SJCRH30 (cell line): ENCODE measurements at places on chromosomes 2 and 18. TPM values are rescaled to one million over a fixed set of nuclear protein-coding genes. Genes with fewer than 3 reads are reported as not detected.
A peak's percentile ranks its signal among the peaks of the same experiment; 100 is the strongest.

GRCh38 chr2:169663247-169663646, 31.0 kb downstream of the CFAP210 start:
- DNase-seq = no peak

DNA sequence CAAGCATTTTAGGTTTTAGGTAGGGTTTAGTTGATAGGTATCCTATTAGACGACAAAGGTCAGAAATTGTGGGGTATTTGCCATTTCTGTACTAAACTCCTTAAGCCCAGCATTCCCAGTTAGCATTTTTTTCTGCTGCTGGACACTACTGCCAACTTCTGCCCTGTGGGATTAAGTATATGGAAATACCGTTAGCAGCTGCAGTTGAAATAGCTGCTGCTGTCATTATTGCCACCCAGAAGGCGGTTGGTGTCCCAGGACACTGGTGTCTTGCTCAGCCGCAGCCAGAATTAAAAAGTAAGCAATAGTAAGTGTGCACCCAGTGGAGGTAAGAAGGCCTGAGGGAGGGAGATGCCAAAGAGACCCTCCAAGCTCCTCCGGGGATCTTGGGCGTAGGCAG, 1.9 kb upstream of the UXS1 start:
- DNase-seq = peak; percentile 81

DNA sequence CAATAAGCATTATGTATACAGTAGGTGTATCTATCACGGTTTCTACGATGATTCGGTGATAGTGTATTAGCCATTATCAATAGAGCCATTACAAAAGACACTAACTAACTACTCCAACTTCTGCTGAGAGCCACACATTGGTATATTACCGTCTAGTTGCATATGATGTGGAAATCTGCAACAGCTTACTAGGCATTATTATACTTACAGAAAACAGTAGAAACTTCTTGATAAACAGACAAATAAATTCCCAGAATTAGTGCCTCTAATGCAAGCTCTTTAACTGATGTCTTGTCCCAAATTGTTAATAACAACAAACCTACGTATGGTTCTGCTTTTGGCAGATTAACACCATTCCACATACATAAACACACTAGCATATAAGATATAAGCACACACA, 1923.0 kb upstream of the PIK3C3 start:
- no peak for DNase-seq

MYO5B gene
- 39.1 and 39.7 TPM in 2 replicates for total RNA-seq

GRCh38 chr2:179724403-179724802, 137.0 kb downstream of the ZNF385B start:
- no peak for DNase-seq

BMP10 gene
- 0.08 TPM in 1 of 2 replicates, not detected in the other for total RNA-seq

DNA sequence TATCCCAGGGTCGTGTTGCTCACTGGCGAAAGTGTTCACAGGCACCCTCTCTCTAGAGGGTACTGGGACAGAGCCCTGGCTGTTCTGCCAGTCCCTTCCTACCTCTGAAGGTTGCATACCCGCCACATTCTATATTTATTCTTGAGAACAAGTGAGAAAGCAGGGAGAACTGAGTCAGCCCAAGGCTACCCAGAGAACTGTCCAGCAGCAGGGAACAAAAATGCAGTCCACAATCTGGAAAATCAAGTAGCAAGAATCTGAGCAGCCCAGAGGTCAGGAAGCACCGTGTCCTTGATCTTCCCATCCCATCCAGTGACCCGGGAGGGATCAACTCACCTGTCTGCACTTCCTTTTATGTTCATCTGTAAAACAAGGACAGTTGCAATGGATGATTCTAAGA, 164.1 kb downstream of the FBXO15 start:
- DNase-seq = no peak

DNA sequence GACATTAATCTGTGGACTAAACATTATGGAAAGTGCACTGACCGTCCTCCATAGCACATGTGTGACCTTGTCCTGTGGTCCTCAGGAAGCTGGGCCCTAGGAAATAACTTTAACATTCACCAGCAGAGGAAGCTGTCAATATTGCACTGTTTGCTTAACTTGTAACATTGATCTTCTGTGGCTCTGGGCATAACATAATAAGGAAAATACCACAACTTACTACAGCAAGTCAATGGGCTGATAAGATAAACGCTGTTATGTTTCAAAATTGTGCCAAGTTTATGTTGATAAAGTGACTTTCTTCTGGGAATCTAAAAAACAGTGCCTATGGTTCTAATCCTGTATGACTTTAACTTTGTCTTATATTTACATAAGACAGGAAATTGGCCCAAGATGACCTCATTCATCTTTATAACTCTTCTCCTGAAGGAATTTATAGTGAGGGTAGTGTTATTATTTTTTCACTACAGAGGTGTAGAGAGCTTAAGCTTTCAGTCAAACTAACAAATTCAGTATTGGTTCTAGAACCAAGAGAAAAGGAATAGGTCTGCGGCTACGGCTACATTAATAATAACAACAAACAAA, 113.7 kb upstream of the MAP4K3 start:
- DNase-seq = no peak

- DNase-seq = no peak
Measured at GRCh38 chr2:145207884-145208283, 688.0 kb upstream of the ZEB2 start.

DNA sequence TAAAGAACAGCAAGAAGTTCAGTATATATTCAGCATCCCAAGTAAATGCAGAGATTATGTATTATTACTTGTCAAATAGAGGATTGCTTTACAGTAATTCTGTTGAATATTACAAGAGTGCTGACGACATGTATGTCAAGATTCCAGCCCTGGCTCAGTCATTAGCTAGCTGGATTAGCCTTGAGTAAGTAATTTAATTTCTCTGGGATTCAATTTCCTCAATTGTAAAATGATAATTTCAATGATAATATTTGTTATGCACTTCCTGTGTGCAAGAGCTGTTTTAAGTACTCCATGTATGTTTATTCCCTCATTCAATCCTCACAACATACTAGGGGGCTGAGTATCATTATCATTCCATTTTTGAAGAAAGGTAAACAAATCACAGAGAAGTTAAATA, 44.0 kb downstream of the TCF4 start:
- DNase-seq = no peak

DNA sequence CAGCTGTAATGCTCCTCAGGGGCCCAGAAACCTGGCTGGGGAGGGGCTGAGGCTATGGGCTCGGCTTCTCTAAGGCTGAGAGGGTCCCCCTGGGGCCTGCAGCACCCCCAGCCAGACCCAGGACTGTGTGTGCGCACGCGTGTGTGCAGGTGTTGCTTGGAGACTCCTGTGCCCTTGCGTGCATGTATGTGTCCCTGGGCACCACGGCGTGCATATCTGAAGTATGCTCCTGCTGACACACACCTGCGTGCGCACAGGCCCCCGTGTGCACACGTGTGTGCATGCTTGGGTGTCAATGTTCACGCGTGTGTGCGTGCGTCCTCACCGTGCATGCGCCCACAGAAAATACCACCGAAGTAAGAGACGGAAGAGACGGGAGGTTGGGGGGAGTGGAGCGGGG, 14.9 kb upstream of the ECEL1 start:
- no peak for DNase-seq

GRCh38 chr2:46236006-46236875, 61.0 kb upstream of the EPAS1 start:
- no peak for DNase-seq

CFAP65 gene
- total RNA-seq = not detected in 2 replicates

TUBB8B gene
- not detected in 2 replicates for total RNA-seq

DNA sequence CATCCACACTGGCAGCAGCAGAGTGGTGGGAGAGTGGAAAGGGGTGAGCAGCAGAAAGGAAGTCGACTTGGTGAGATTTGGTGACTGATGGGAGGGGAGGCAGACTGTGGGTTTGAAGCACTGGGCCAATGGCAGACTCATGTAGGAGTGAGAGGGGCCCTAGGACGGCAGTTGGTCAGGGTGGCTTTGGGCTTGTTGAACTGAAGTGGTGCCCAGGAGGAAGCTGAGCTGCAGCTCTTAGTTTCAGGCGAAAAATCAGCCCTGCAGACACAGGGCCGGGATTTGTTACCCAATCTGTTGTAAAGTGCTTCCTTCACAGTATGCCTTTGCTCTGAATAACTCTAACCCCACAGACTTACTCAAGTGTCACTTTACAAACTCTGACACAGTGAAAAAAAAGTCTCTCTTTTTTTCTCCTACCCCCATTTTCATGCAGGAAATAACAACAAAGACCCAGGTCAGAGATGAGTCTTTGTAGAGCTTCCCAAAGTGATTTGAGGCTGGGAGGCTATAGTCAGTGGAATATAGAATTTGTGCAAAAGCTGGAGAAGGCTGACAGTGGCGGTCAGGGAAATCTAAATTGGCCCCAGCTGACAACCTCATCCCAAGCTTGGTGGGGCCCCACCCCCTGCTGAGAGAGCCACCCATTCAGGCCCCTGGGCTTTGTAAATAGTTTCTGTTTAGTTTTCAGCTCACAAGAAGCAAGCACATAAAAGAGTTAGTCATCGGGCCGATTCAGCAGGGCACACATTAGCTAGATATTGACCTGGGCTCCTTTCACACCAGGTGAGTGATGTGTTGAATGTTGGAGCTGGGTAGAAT, 226.9 kb downstream of the VAPA start:
- no peak for DNase-seq

FAM124B gene
- 0.56 and 0.73 TPM in 2 replicates for total RNA-seq

THUMPD2 gene
- total RNA-seq = 21.0 and 24.9 TPM in 2 replicates

- no peak for DNase-seq
Measured at GRCh38 chr18:40382197-40382596, 1572.8 kb upstream of the PIK3C3 start.

- peak; percentile 50 for DNase-seq
Measured at GRCh38 chr2:47237375-47238334, 82.5 kb upstream of the STPG4 start.
